ENCODE measurements at places on chromosomes 6 and 20. TPM values are rescaled to one million over a fixed set of nuclear protein-coding genes. Genes with fewer than 3 reads are reported as not detected.

The OR12D3 gene
- total RNA-seq: not detected

The SEMG1 gene
- total RNA-seq: not detected

The SIRPG gene
- total RNA-seq: not detected

The ALDH5A1 gene
- total RNA-seq: 0.40 TPM

The PACRG gene
- not detected for total RNA-seq

The F13A1 gene
- not detected for total RNA-seq

The HLA-DQA1 gene
- total RNA-seq: not detected

The ADGRF4 gene
- total RNA-seq: not detected
